ENCODE measurements at places on chromosomes 5 and 9.

- no peak for DNase-seq
Measured at GRCh38 chr9:111627260-111627963, 3.7 kb upstream of the DNAJC25 start.

- DNase-seq: peak; percentile 13
Measured at GRCh38 chr9:19976226-19976625, 187.4 kb upstream of the SLC24A2 start.

DNA sequence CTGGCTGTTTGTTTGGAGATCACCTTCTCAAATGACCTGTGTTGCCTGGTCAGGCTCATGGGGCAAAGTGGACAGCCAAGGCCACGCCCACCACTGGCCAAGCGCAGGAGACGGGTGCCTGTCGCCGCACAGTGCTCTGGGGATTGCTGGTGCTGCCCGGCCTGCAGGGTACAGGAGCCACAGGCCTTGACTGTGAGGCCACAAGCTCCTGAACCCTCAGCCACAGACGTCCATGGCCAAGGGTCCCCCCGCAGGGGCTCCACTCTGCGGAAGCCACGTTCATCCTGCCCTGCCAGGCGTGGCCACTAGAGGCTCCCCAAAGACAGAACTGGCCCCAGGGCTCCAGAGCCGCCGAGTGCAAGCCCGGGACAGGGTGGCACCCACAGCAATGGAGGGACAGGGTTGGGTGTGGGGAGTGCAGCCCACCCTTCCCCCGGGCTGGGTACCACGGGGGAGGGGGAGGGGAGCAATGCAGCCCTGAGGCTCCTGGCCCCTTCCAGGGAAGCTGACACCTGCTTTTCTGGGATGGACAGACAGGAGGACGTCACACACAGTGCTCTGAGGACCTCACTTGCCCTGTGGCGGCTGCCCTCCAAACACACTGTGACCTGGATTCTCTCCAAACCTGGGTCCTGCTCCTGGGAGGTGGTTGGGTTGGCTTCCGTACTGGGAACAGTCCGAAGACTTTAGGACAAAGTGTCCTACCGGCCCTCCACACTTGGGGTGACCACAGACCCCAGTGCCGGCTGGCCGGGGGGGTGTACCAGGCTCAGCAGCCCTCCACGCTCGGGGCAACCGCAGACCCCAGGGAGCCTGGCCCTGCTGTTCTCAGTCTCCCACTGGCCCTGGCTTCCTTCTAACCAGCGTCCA is 21.5 kb downstream of the TPPP start:
- peak; percentile 71 for DNase-seq

DNA sequence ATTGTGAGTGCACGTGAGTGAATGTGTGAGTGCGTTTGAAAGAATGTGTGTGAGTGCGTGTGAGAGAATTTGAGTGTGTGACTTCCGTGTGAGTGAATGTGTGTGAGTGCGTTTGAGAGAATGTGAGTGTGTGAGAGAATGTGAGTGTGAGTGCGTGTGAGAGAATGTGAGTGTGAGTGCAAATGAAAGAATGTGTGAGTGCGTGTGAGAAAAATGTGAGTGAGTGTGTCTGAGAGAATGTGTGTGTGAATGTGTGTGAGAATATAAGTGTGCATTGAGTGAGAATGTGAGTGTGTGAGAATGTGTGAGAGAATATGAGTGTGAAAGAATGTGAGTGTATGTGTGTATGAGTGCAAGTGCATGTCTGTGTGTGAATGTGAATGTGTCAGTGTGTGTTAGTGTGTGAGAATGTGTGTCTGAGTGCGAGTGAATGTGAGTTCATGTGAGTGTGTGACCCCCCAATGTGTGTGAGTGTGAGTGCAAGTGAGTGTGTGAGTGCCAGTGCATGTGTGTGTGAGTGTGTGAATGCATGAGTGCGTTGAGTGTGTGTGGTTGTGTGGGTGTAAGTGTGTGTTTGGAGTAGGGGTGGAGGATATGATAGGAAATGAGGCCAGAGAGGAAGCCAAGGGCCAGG is 37.9 kb upstream of the LHX2 start:
- no peak for DNase-seq

GRCh38 chr5:133664422-133664821 is 52.1 kb upstream of the FSTL4 start:
- DNase-seq: peak; percentile 96

DNA sequence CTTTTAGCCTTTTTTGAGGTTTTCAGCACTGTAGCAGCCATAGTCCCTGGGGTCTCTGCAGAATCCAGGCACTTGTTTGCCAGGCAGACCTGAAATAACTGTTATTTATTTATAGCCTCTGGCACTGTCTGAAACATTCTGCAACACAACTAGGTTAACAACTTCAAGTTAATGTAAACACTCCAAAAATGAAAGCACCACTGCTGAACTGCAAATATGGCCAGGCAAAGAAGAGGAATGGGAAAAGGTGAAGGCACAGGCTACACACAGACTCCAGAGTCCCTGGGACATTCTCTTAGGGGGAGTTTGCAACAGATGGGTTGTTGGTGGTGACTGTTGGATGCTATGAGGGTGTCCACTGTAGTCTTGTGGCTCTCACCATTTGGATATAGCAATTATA is 369.0 kb downstream of the MAT2B start:
- no peak for DNase-seq

- DNase-seq: no peak
Measured at GRCh38 chr5:38827525-38827924, 18.3 kb upstream of the OSMR start.

DNA sequence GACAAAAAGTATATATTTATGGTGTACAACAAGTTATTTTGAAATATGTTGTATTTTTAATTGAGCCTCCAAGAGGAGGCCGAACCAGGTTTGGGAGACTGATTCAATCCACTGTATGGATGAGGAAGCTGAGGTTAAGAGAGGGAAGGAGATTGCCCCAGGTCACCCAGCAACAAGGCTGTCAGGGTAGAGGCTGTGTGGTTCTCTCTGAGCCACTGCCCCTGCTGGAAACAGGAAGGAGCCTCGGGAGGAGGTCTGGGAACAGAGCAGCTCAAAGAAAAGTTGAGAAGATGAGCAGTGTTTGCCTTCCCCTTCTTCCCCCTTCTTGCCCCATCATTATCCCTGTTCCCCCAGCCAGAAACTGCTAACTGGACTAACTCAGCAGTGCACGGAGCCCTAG is 6.6 kb upstream of the FAT2 start:
- DNase-seq: no peak

DNA sequence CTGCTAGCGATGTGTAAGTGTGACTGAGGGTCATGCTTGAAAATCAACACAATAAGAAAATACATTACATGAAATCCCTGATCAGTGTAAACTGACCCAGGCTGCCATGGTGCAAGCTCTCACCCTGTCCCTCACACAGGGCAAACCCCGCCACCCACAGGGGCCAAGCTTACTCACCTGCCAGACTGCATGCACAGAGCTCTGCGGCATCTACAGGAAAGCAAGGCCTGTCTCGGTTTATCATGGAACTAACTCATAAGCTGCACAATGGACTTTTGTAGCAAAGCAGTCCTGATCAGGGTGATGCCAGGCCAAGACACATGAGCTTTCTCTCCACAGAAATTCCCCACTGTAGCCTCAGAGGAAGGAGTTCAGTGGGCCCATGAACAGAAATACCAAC is 9.7 kb downstream of the IPPK start:
- DNase-seq: no peak

DNA sequence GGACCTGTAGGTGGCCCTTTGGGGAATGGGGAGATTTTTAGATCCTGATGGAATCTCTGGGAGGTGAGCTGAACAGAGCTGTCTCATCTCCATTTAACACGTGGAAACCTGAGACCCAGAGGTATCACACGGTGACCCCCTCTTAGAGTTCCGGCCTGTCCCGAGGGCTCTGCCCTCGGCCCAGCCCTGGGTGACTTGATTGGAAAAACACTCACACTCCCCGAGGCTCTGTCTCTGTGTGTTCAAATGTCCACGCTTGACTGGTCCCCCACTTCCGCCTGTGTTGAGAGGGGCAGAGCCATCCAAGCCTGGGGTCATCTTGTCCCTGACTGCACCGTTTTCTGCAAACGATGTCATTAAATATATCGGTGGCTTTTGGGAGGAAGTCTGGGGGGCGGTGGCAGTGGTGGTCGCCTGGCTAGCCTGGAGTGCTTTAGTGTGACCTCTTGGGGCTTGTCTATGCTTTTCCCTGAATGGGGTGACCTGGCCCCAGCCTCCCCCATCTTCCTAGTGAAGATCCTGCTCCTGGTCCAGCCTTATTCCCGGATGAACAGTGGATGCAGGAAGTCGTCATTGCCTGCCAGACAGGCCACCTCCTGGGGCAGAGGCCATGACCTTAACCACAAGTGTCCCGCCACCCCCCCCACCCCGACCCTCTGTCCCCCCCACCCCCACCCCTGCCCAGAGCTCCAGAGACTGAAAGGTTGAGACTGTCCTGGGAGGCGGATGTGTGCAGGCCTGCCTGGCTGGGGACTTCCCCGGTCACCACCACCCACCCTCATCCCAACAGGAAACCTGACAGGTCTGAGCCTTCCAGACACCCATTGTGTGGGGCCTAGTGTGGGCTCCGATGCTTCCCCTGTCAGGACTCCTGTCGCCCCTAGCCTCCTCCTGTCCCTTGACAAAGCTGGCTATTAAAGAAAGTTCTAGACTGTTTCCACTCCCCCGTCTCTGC is 5.3 kb upstream of the DAB2IP start:
- DNase-seq: no peak

- DNase-seq: no peak
Measured at GRCh38 chr5:73298251-73298771, 125.3 kb downstream of the TMEM174 start.

DNA sequence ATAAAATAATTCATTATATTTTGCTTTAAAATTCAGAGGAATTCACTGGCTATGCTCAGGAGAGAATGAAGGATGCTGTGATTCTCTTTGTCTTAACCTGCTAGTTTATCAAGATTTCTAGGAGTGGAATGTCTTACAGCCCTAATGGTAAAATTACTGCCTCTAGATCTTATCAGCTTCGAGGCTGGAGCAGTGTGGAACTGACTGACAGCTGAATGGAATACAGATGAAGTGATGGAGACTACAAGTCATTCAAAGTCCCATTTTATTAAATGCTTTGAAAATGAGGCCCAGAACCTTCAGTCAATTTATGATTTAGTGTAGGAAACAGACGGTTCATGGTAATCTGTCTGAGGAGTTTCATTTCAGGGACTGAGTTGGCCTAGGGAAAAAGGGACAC is 202.1 kb downstream of the RFX3 start:
- no peak for DNase-seq

- DNase-seq: no peak
Measured at GRCh38 chr9:126883636-126884035, 23.2 kb downstream of the ZBTB34 start.

- DNase-seq: no peak
Measured at GRCh38 chr5:143233031-143233430, 170.5 kb downstream of the NR3C1 start.

GRCh38 chr5:147442224-147442623 is 67.6 kb downstream of the DPYSL3 start:
- no peak for DNase-seq

DNA sequence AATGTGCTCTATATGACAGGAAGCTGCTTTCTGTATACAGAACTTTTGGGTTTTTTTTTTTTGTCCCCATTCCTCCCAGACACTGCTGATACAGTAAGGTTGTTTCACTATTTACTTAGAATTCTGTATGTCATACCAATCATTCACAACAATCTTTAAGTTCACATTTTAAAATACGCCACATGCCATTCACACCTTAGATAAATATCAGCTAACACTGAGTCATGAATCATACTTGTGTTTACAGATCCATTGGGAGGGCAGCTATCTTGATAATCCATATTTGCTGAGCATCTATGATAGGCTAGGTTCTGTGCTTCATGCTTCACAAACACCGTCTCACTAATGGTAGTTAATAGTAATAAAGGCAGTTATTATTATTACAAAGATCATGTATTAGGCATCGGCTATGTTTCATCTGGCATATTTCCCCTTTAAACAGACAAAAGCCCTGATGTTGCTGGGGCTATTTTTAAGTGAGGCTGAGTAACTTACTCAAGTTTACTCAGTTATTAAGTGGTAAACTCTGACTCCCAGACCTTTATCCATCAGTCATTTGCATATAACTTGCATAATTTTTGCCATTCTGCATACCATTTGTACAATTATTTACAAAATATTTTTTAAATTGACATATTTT is 152.2 kb upstream of the HMHB1 start:
- DNase-seq: peak; percentile 54

DNA sequence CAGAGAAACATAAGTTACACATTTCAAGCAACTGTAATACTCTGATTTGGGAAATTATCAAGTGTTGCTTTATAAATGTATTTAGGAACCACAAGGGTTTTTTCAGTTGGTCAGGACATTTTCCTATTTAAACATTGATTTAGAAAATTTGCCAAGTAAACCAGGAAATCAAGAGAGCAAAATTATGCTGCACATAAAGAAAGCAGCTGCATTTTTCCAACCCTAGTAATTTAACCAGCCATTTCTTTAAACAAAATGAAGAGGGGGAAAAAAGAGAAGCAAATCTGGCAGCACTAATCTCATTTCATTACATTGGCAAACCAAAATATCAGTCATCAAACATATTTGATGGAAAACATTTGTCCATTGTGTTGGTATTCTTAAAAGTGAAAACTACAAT is 271.4 kb downstream of the TLE1 start:
- DNase-seq: no peak

GRCh38 chr5:149540089-149540488 is 11.2 kb downstream of the CSNK1A1 start:
- DNase-seq: no peak

DNA sequence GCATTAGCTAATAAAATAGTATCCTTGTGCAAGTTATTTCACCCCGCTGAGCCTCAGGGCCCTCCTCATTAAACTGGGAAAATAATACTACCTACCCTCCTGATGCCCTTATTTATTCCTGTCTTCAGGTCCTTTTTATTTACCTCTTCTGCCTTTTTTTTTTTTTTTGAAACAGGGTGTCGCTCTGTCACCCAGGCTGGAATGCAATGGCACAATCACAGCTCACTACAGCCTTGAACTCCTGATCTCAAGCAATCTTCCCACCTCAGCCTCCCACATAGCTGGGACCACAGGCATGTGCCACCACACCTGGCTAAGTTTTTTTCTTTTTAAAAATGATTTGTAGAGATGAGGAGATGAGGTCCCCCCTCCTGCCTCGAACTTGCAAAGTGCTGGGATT is 20.9 kb downstream of the HBEGF start:
- no peak for DNase-seq

DNA sequence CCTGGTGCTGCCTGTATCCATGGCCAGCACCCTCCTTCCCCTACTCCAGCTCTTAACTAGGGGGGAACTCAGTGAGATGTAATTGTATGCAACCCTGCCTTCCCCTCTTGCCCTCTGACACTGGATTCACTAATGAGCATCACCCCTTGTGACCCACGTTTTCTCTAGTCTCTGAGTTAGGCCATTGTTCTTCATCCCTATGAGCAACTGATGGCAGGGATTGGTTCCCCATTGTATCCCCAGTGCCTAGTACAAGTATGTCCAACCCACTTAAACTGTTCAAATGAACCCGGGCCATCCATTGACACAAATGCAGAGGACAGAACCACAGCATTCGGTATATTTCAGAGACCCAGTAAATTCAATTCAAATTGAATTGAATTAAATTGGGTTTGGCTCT is 77.6 kb upstream of the ASTN2 start:
- DNase-seq: no peak

- DNase-seq: no peak
Measured at GRCh38 chr9:86349271-86349670, 4.9 kb downstream of the TUT7 start.

Measured in RWPE1 (cell line).